ENCODE measurements at places on chromosomes 6 and 20.

GRCh38 chr6:37048851-37049757 is 43.6 kb downstream of the FGD2 start:
- no peak for DNase-seq

DNA sequence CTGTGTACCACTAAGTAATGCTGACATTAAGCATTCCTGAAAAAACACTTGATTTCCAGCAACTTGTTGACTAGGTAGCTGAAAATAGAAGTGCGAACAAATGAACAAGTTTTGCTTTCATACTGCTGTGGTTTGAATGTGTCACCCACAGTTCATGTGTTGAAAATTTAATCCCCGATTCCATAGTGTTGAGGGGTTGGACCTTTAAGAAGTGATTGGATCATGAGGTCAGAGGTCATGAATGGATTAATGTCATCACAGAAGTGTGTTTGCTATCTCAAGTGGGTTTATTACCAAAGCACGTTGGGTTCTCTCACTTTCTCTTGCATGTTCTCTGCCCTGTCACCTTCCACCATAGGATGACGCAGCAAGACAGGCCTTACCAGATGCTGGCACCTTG is 568.5 kb downstream of the UTRN start:
- DNase-seq: no peak

DNA sequence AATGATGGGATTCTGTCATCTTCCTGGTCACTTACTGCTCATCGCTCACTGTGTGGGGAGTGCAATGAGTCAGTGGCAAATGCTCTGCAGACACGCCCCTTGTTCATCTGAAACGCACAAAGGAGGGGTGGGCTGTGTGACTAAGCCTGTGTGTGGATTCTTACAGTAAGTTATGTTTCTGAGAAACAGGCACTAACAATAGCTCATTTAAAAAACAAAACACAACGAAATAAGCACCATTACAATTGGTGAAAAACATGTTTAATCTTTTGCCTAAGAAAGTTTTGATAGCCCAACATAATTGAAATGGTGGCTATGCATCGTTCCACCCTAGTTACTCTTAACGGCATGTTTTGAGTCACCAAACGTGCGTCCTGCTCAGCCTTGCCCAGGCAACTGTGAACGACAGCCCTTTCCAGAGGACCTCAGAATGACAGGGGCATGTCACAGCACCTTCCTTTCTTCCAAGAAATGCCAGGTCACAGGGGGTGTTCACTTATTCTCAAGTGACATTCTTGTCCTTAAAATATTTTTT is 118.4 kb upstream of the SGK1 start:
- no peak for DNase-seq

- DNase-seq: no peak
Measured at GRCh38 chr6:130913120-130913519, 85.9 kb downstream of the SMLR1 start.

DNA sequence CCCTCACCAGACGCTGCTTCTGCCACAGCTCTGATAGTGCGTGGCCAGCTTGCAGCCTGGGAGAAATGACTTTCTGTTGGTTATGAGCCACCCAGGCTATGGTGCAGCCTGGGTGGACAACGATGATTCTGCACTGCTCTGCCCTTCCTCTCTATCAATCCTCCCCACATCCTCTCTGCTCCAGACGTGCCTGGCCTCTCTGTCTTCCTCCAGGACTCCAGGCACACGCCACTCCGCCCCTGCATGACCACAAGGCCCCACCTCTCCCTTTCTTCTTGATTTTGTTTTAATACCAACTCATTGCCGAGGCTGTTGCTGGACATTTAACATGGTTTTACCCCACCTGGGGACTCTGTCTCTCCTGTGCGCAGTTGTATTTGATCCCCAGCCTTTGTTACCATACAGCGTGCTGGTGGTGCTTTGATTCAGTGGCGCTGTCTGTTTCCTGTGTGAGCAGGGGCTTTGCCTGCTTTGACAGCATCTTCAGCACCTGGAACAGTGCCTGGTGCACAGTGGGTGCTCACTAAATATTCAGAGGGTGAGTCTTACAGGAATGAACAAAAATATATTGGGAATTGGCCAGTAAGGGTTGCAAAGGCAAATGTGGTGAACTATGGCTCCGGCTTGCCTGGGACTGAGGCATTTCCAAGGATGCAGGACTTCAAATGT is 280.9 kb downstream of the CDH26 start:
- no peak for DNase-seq

GRCh38 chr20:59788196-59788735 is 145.2 kb downstream of the SYCP2 start:
- DNase-seq: no peak

DNA sequence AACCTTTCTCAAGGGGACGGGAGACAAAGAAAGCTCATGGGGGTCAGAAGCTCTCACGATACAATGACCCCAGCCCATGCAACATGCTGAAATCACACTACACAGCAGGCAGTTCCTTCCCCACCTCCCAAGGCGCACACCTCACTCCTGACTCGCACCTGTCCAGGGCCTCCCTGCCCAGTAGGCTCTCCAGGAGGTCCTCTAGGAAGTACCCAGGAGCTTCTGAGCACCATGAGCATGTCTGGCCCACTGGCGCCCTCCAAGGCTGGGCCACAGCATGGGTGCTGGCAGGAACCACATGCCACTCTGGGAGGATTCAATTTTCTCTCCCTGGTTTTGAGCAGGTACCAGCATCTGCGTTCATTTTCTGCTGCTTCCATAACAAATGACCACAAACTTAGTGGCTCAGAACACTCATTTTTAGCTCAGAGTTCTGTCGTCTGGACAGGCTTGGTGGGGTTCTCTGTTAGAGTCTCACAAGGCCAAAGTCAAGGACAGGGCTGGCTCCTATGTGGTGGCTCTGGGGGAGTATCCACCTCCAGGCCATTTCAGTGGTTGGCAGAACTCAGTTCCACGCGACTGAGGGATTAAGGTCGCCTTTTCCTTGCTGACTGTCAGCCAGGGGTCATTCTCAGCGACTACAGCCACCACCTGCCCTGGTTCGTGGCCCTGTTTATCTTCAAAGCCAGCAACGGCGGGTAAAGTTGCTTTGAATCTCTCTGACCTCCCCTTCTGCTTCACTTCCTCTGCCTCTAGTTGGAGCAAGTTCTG is 32.7 kb downstream of the ACSS1 start:
- no peak for DNase-seq

DNA sequence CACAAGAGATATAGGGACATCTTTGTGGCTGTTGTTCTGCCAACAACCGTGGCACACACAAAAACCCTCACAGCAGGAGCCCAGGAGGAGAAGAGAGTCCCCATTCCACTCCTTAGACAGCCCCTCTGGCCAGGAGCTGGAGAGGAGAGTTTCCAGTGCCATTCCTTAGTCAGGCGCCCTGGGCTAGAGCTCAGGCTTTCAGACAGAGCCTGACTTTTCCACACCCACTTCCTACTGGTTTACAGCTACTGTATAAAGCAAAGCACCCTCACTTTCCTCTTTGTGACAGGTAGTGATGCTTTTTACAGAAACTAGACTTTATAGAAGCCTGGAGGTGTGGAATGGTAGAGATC is 145.9 kb downstream of the SYCP2 start:
- no peak for DNase-seq

GRCh38 chr20:50625986-50626677 is 65.2 kb downstream of the RIPOR3 start:
- DNase-seq: no peak

DNA sequence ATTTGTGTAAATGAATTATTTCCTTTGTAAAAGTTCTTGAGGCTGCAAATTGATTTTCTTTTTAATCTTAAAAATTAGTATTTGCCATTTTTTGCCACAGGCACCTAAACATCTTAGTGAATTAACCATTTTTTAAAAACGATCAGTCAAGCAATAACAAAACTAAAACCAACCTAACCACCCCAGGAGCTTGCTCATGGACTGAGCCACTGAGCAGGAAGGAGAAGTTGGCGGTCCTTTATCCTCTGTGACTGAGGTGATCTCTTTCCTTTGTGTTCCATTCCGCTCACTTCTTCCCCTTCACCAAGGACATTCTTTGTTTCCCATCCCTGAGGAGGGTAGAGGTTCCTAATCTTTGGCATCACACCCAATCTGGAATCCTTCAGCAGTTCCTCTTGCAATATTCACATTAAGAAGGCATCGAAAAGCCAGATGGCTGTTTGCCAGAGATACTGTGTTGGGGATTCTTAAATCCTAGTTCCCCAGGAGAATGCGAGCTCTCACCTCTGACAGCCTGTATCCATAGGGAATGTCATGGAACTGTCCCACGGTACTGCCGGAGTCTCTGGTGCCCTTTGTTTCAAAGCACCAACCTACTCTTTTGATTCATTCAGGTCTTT is 30.5 kb downstream of the RPRD1B start:
- no peak for DNase-seq

DNA sequence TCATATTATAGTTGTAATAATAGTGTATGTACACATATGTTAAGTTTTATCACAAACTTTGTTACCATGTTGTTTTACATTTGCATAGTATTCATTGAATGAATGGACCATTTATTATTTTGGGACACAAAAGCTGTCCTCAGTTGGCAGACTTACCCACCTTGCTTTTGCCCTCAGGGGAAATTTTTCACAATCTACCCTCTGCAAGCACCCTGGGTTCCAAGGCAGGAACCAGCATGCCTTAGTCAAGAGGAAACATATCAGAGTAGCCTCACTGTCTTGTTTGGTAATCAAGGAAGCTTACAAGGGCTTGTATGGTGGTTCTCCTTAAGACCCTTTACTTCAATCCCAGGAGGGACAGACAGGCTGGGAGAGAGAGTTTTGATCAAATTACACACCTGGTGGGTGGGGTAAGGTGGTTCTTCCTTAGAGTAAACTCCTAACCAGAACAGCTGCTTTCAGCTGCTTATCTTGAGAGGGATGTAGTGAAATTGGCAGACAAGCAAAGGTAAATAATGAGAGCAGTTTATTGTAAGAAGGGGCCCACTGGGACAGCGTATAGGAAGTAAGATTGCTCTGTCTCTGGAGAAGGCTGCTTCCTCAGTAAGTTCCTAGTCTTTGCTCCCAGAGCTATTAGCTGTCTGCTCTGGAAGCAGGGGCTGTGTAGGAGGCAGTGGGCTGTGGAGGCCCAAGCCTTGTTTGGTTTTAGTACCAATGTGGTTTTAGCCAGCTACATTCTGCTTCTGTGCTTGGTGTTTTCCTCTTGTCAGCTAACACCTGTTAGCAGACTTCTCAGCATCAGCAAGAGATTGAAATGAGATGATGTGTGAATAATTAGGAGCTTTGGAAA is 31.1 kb downstream of the BRPF3 start:
- no peak for DNase-seq

- no peak for DNase-seq
Measured at GRCh38 chr20:63641146-63641791, 12.0 kb downstream of the STMN3 start.

DNA sequence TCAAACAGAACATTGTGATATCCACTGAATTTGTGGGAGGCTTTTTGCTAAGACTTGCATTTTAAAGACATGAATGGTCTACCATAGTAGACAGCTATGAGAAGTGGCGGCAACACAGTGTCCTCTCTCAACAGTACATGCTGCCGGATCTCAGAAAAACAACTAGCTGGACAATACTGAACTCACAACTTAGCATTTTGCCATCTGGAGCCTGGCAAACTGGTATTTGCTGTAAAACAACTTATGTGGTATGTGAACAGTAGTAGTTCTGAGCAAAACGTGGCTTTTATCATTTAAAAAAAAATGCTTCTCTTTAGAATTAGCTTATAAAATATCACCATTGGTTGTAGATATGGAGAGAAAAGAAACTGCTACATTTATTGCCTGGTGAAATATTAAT is 3.3 kb upstream of the PXDC1 start:
- no peak for DNase-seq

DNA sequence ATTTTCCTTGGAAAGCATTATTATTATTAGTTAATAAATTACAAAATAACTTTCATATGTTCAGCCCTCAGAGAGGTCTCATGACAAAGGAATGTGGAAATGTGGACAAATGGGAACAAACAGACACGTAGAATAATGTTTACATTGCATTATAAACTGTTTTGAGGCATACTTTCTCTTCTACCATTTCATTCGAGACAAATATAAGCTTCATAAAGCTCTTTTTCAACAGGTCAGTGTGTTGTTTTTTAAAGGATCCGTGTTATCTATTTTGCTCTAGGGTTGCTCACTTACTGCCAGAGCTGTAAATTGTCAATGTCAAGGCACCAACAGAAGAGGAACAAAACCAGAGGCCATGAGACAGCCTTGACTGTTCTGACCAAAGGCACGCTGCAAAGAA is 256.8 kb downstream of the PHACTR1 start:
- no peak for DNase-seq

DNA sequence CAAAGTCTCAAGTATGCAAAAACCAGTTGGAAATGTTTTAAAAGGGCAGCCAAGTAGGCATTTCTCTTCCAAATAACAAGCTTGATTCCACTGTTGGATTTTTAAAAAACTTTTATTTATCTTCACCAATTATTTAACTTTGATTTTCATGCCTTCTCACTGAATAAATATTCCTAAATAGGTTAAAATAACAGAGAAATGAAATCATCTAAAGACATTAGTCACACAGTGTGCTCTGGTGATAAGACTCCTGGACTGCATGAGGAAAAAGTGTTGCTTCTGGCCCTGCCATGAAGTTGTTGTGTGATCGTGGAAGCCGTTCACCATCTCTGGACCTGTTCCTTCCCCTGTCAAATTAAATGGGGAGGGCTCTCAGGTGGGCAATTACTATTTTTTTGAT is 33.8 kb upstream of the IGF2R start:
- no peak for DNase-seq

DNA sequence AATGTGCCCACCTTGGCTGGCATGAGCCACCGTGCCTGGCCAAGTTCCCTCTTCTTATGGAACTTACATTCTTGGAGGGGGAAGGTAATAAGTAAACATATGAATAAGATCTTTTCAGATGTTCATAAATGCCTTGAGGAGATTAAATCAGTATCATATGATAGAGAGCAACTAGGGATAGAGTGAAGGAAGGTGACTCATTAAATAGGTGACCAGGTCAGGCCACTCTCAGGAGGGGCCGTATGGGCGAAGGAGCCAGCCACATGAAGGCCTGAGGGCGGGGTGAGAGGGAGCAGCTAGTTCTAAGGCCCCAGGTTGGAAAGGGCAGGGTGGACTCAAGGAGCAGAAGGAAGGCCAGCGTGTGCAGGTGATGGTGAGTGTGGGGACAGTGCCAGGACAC is 91.1 kb downstream of the UST start:
- no peak for DNase-seq

DNA sequence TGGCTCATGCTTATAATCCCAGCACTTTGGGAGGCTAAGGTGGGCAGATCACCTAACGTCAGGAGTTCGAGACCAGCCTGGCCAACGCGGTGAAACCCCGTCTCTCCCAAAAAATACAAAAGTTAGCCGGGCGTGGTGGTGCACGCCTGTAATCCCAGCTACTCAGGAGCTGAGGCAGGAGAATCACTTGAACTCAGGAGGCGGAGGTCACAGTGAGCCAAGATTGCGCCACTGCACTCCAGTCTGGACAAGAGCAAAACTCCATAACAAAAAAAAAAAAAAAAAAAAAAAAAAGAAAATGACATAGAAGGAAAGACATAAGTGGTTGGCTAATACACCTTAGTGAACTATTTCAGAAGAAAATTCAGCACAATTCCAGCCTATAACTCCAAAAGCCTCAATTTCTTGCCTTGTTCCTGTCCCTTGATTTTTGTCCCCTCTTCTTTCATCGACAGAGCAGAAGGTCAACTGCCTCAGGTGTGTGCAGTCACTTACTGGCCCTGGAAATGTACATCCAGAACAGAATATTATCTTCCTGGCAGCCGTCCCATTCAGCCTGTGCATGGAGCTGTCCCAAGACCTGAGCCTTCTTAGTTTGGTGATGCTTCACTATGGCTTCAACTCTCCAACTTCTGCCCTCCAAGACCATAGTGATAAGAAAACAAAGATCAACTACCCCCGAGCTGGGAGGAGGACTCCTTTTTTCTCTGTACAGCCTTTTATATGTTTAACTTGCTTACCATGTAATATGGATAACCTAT is 117.6 kb downstream of the LY86 start:
- DNase-seq: no peak

- DNase-seq: no peak
Measured at GRCh38 chr20:62347445-62347844, 19.7 kb downstream of the LAMA5 start.

Measured in cerebellar nuclear complex (tissue), 1 donor.